Large intestine (tissue), 12 donors: ENCODE measurements at places on chromosomes 4 and X. TPM values are rescaled to one million over a fixed set of nuclear protein-coding genes. Genes with fewer than 3 reads are reported as not detected.
A peak's percentile ranks its signal among the peaks of the same experiment; 100 is the strongest.

Gene TRIM61
- polyA plus RNA-seq: 6.0 TPM

Gene MAGEA8
- 0.12 TPM for polyA plus RNA-seq

Gene SAGE1
- not detected for polyA plus RNA-seq

Gene NSUN7
- polyA plus RNA-seq: 19.9 TPM

Gene ALPK1
- 25.5 TPM for polyA plus RNA-seq

Gene FAM9C
- polyA plus RNA-seq: 0.12 TPM

Gene PLP1
- 32.0 TPM for polyA plus RNA-seq

Gene AMBN
- polyA plus RNA-seq: not detected

Gene HHIP
- 18.6 TPM for polyA plus RNA-seq

Gene RPL9
- 1,880 TPM for polyA plus RNA-seq

Gene CSAG2
- polyA plus RNA-seq: not detected

Gene DMRTC1
- not detected for polyA plus RNA-seq

Gene WDR17
- 3.2 TPM for polyA plus RNA-seq

Gene SOX3
- polyA plus RNA-seq: not detected

Gene BBS7
- 17.1 TPM for polyA plus RNA-seq

Gene SCD5
- polyA plus RNA-seq: 68.1 TPM

Gene PDE6B
- polyA plus RNA-seq: 27.1 TPM

Gene PAGE4
- not detected for polyA plus RNA-seq

DNA sequence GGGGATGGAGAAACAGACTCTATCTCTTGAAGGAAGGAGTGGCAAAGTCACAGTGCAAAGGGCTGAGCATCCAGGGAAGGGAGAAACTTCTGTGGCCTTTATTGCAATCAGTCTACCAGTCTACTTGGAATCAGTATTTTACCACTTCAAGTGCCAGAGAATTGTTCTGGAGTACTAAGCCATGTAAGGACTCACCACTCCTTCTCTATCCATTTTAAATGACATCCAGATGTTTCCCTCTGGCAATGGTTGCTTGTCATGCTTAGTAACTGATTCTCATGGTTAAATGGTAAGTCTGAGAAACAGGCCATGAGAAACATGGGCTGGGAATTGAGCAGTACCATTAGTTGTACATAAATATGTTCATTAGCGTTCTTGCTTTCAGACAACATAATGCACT, 21.1 kb upstream of the SMIM10 start:
- no peak for DNase-seq

GRCh38 chrX:15158736-15159406, 111.0 kb downstream of the ASB9 start:
- DNase-seq: no peak

GRCh38 chr4:128675083-128675482, 134.4 kb upstream of the JADE1 start:
- no peak for DNase-seq

DNA sequence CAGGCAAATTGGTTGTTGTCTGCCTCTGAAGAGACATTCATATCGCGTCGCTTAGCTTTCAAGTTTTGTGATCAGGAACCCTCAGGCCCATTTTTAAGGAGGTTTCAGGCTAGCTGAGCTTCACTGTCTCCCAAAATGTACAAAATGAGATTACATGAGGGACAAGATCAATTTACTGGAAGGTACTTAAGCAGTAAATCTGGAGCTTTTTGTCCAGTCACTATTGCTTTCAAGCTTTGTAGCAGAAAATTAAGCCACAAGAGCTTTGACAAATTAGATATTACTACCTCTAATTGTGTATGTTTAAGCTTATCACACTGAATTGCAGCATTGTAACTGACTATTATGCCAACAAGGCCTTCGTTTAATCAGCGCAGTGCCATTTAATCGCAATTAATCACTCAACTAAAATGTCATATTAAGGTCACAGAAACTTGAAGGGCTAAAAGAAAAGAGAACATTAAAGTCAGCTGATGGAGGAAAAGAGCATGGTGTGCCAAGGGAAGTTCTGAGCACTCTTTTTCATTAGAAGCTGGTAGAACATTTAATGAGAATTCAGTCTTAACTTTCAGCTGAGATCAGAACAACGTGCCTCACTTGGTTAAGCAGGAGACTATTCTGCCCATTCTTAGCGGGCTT, 353.0 kb downstream of the FBXO8 start:
- no peak for DNase-seq

DNA sequence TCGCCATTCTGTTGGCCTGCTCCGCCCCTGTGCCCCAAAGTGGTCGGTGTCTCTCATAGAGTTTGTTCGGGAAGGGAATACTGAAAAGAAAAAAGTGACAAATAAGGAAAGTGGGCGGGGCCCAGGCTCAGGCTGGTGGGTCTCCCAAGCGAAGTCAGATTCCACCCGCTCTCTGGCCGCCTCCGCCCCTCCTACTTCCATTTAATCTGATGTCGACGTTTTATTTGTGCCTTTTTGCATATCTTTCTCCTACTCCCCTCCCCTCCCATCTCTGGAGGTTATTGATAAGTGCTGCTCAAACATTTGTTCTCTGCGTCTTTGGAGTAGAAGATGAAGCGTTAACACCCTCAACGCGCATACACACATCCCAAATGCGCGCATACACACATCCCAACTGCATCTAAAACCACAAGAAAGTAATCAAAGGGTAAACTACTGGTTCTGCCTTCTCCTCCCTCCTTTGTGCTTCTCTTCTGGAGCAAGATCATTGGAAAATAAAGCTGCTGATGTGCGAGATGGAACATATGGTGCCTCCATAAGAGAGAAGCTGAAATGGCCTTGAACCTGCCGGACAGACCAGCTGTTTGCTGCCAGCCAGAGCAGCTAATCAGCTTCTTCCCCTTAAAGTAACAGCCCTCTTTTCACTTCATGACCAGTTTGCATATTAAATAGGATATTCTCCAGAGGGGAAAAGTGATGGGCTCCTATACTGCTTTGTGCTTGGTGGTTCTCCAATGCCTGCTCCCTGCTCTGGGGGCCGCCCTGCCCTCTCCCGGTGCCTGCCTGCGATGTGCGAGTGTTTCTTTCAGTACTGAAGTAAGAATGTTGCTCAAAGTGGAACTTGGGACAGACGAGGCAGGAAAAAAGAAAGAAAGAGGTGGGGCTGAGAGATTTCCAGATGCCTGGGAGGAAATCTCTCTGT, 3.1 kb downstream of the MAMLD1 start:
- peak; percentile 45 for DNase-seq

GRCh38 chrX:39605183-39605582, 492.6 kb downstream of the BCOR start:
- no peak for DNase-seq

DNA sequence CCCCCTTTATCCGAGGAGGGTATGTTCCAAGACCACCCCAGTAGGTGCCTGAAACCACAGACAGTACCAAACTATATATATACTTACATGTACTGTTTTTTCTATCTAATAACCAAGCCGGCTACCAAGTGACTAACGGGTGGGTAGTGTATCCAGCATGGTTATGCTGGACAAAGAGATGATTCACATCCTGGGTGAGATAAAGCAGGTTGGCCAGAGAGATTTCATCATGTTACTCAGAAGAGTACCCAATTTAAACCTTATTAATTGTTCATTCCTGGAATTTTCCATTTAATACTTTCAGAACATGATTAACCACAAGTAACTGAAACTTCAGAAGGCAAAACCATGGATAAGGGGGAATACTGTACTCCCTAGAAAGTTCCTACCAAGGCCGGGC, 46.5 kb downstream of the RFC1 start:
- DNase-seq: no peak

DNA sequence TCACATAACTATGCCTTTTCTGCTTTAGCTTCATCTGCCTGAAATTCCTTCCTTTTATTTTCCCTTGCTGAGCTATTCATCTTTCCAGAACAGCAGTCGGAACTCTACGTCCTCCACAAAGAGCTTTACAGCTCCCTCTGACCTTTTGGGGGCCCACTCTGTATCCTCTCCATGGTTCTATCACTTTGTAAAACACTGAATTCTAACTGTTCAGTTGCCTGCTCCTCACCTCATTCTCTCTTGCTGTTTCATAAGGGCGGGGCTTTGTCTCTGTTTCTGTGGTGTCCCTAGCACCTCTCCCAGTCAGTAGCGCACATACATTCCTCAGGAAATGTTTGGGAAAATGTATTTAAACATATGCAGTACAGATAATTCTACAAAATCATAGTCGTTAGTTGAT, 737.0 kb downstream of the RAB28 start:
- no peak for DNase-seq

DNA sequence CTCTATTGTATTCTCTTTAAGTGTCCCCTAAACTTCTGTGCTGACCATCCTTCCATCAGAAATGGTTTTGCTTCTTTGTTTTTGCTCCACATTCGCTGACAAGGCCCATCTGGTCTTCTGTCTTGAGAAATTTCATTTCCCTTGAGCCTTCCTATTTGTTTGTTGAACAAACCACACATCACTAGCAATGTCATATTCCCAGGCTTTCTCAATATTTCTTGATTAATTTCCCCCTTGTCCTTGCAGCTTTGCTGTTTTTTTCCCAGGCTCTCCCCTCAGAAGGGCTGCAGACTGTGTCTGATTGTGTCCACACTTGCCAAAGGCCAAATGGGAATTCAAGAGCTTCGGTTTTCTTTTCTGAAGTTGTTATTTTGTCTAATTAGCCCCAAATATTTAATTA, 158.9 kb downstream of the MID1IP1 start:
- DNase-seq: no peak

DNA sequence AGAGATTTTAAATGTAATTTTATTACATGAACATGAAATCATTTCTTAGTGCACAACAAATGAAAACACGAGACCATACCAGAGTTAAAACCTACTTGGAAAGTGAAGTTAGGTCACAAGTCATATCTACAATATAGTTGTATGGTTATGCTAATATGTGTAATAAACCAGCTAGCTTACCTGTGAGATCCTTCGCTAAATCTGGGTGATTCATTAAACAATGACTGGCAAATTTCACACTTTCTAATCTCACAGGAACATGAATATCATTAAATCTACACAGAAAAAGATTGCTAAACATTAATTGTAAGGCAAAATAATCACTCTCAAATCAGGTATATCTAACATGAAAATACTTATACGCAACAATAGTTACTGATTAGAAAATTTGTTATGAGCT, 67.6 kb downstream of the PDS5A start:
- DNase-seq: no peak

GRCh38 chrX:23826653-23827052, 43.7 kb downstream of the SAT1 start:
- DNase-seq: no peak

DNA sequence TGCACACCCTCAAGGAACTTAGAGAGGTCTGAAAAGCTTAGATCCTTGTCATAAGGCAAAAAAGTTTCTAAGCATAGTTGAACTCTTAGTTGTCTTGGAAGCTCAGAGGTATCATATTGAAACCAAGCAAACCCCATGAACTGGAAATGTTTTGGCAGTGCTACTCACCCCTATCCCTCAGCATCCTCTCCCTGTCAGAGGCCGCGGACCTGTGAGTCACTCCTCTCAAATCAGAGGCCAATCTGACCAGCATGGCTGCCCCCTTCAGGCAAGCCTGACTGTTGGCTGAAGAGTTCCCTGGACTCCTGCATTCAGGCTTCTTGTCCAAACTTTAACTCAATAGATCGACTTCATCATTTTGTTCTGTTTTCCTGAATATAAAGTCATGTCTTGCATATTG, 69.4 kb downstream of the KCNIP4 start:
- DNase-seq: no peak

DNA sequence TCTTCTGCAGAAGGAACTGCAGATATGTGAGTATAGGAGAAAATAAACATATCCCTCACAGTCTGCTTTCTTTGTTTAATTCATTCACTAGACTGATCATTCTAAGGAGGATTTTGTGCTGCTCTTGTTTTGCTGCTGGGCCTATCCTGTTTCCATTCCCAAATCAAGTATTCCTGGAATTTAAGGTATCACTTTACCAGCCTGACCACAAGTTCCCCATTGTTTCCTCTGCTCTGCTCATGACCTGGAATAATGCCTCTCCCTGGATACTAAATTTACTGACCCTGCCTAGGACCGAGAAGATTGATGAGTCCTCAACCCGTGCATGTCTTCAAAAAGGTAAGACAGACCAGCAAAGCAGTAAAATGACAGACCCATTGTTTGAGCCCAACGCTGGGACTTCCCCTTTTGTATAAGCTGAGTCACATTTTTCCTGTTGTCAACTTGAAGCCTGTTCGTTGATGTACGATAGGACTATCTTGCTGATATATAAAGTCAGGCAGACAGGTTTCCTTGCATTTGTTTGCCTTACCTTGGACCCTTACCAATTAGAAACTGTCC, 85.5 kb upstream of the TET2 start:
- DNase-seq: peak; percentile 7

- no peak for DNase-seq
Observed at GRCh38 chrX:109619771-109620170, 5.2 kb downstream of the KCNE5 start.

DNA sequence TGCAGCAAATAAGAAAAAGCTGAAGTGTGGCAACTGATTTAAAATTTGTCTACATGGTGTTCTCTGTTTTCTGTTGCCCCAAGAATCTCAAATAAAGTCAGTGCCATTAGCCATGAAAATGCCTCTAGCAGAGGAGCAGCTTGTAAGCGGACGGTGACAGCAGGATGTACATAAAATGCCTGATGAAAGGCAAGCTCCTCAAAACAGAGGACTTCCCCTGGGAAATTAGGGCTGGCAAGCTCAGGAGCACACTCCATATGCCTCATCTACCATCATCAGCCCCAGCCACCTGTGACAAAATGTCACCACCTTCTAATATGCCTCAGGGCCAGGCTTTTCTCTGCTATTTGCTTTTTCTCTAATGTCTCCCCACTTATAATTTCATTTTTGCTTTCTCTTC, 54.5 kb downstream of the ASB9 start:
- DNase-seq: no peak

DNA sequence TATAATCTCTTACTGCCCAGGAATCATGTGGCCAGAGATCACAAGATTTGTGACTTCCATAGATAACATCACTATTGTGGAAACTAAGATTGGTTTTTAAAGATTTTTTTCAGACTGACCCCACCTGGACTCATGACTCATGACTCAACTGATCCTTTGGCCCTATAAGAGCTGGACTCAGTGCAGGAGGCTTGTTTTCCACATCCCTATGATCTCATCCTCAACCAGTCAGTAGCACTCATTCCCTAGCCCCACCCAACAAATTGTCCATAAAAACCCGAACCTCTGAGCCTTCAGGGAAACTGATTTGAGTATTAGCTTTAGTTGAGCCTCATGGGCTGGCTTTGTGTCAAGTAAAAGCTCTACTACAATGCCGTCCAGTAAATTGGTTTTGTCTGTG, 7.9 kb upstream of the NOCT start:
- DNase-seq: no peak

GRCh38 chr4:174141876-174142275, 141.6 kb downstream of the FBXO8 start:
- DNase-seq: no peak

- DNase-seq: no peak
Observed at GRCh38 chrX:41189156-41189555, 103.9 kb downstream of the USP9X start.

GRCh38 chr4:110705440-110705782, 82.5 kb upstream of the PITX2 start:
- DNase-seq: no peak

DNA sequence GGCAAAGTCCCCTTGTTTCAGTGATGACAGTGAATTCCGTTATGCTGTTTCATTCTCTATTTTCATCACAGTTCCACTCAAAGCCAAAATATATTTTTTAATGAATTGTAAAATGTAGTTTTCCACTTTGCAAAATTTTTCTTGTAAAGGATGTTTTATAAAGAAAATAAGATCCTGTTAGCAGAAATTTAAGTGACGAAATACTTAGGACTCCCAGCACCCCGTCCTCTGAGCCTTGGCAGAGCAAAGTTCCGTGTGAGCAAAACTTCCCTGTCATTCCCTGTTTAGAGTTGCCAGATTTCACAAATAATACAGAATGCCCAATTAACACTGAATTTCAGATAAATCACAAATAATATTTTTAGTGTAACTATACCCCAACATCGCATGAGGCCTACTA, 81.0 kb upstream of the RBPJ start:
- DNase-seq: no peak

- no peak for DNase-seq
Observed at GRCh38 chrX:154791467-154791866, 13.8 kb downstream of the MPP1 start.
